Right ventricle myocardium superior (tissue), 1 donor: ENCODE measurements at places on chromosomes 11 and 22. TPM values are rescaled to one million over a fixed set of nuclear protein-coding genes. Genes with fewer than 3 reads are reported as not detected.
A peak's percentile ranks its signal among the peaks of the same experiment; 100 is the strongest.

- DNase-seq, result no peak
Measured at GRCh38 chr11:86753459-86753858, 46.9 kb upstream of the PRSS23 start.

GRCh38 chr11:113991718-113992458 lies 17.0 kb downstream of the HTR3A start:
- no peak for DNase-seq

Gene PHLDA2
- total RNA-seq, result 1.1 TPM

Gene UBQLNL
- total RNA-seq, result not detected

- DNase-seq, result no peak
Measured at GRCh38 chr11:72443016-72443415, 8.7 kb upstream of the CLPB start.

Gene CHRNA10
- total RNA-seq, result 1.6 TPM

Gene ZPR1
- total RNA-seq, result 15.9 TPM

Gene NR1H3
- total RNA-seq, result 19.1 TPM

DNA sequence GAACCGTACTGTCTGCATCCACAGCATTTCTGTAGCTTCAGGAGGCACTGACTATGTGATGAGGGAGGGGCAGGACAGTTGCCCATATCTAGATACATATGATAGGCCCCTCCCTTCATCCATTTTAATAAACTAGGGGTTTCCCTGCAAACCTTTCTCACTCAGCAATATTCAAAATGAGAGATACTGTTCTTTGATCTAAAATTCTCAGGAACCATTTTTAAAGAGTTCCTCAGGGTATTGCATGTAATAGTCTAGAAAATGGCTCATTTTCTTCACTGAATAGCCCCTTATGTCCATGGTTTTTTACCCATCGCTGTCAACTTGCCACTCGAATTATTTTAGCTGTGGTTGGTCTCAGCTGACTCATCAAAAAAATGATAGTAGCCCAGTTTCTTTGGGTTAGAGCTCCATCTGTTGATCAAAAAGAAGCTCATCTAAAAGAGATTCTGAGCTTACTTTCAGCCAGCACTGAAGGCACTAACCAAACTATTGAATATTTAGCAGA lies 37.0 kb upstream of the DNAJB7 start:
- no peak for DNase-seq

- DNase-seq, result no peak
Measured at GRCh38 chr11:19646921-19647320, 65.7 kb upstream of the NAV2 start.

Gene OVOL1
- not detected for total RNA-seq

DNA sequence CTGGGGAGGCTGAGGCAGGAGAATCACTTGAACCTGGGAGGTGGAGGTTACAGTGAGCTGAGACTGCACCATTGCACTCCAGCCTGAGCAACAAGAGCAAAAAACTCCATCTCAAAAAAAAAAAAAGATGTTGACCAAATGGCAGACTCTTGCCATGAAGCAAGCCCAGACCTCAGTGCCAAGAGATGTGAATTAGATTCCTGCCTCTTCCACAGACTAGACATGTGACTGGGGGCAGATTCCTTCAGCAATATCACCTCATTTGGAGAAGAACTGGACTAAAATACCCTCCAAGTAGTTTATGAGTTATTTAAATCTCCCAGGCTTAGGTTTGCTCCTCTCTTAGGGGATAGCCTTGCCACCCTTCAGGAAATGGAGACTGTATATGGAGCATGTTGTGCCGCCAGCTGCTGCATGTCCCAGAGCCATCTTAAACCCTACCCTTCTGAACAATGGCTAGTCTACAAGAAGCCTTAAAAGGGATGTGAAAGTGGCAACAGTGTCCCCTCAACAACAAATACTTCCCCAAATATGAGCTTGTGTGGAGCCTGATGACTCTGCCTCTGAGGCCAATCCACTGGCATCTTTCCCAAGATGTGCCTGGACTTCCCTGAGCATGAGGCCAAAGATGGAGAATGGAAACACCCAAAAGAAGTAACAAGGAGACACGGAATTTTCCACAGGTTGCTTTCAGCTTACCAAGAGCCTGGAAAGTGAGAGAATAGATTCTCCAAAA lies 763 bp upstream of the MS4A7 start:
- DNase-seq, result peak; percentile 61

DNA sequence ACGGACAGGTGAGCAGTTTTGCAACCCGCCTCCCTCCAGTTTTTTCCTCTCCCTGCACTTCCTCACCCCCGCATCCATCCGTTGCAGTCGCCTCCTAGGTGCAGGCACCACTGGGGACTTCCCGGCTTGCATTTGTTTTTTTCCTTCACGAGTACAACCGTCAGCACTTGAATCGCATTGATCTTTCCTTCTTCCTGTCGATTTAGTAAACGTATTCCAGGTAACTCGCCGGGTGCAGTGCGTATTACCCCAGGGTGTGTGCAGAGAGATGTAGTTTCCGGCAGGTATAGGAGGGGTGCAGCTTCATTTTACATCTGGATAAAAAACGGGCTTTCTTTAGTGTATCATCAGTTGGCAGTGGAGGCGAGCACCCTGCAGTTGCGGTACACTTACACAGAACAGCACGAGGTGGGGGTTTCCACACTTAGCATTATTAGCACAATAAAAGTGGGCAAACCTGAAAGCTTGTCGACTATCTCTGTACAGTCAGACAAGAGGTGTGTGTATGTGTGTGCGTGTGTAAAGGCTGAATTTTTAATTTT lies at the start of gene SORL1-AS1:
Gene SORL1-AS1, minus strand, starts transcription at position 359 of the 542 bp plus-strand sequence.
- DNase-seq, result no peak

DNA sequence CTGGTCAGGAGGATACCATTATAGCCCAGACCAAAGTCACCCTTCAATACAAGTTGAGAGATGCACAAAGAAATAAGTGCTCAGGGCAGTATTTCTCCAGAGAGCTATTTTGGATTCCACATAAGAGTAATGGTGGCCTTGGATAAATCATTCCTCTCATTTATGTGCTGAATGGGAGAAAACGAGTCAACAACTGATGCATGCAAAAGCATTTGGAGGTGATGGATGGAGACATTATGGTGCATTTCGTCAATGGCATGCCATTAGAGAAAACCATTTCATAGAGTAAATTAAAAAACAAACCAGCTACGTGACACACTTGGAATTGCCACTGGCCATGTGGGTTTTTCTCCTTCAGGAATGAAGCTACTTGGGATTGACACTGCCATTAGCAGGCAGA lies 81.2 kb downstream of the ARL14EP start:
- no peak for DNase-seq

- peak; percentile 66 for DNase-seq
Measured at GRCh38 chr11:89490981-89491690, at the start of gene NOX4. NOX4 (minus strand) TSS chr11:89491375; CDS start chr11:89491246, 129 bp downstream.

DNA sequence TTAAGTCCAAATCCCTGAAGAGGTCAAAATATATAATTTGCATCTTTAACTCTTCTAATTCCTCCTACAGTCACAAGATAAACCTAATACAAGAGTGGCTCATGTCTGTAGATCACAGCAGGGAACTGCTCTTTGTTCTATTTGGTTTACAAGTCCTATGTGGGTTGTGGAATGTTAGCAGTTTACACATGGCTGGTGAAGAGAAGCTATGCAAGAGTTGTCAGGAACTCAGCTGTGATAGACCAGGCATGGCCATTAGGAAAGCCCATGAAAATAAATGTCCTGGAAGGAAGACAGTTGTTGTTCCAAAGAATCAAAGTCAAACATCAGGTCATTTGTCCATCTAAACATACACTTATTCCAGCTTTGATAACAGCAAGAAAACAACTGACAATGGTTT lies 312.4 kb upstream of the PITPNB start:
- no peak for DNase-seq

DNA sequence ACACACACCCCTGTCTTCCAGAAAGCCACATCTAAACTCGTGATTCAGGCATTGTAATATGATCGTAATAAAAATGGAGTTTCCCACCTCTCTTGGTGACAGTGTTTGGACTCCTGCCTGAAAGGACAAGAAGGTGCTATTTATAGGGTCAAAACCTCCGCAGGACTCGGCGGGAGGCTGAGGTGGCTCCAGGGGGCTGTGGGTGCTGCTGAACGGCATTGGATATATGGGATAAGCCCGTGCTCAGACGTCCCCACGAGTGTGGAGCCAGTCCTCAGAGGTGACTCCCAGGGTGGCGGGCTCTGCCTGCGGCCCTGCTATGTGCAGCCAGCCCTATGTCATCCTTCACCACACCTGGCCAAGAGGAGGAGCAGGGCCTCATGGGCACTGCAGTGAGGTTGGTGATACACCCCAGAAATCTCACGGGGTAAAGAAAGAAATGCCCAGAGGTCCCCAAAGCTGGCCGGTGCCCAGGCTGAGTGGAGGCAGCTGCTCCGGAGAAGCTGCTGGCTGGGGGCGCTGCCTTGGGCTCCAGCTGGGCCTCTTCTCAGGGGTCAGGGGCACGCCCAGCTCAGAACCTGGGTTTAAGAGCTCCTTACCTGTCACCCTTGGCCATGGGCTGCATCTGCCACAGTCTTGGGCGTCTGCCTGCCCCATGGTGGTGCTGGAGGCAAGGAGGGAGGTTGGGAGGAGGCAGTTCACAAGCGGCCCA lies 5.1 kb upstream of the OSBPL5 start:
- DNase-seq, result no peak
